ENCODE measurements at places on chromosomes 16 and 17. TPM values are rescaled to one million over a fixed set of nuclear protein-coding genes. Genes with fewer than 3 reads are reported as not detected.

DNA sequence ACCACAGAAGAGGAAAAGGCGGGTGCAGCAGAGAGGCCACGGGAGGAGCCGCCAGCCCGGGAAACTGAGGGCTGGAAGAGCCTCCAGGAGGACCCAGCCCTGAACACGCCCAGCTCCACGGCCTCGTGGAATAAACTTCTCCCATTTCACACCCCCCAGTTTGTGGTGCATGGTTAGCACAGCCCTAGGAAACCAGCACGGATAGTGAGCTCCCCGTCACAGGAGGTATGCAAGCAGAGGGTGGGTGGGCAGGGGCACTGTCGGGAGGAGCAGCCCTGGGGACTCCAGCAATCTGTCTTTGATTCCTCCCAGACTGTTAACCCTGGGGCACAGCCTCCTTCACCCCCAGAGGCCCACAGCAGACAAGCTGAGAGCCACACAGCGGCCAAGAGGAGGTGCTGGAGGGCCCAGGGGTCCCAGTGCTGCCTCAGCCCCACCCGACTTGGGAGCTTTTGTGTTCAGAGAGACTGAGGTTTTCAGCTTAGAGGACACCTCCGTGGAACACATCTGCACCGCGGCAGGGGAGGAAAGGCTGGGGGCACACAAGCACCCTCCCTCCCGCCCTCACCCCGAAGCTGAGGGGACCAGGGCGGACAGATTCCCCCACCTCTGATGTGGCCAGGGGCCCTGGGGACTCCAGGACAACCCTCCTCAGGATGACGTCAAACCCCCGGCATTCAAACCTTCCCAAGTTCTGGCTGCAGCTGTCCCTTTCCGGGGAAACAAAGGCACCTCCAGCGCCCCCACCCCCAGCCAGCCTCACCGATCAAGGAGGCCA lies 1.7 kb upstream of the IL17C start:
- DNase-seq: no peak

DNA sequence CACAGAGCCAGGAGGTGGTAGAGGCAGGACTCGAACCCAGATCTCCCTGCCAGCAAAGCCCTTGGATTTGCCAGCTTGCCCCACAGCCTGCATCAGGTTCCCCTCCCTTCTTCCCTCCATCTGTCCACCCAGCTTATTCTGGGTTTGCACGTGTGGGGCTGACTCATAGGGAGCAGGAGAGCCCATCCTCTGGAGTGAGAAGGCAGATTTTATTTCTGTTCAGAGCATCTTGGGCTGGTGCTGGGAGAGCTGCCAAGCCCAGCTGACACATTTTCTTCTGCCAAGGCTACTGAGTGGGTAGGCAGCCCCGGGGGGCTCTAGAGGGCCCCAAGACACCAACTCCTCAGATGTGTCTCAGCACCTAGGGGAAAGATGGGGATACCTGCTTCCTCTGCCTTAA lies 106.3 kb upstream of the CRHR1 start:
- DNase-seq: no peak

- DNase-seq: no peak
Measured at GRCh38 chr17:63722403-63722802, 19.2 kb downstream of the STRADA start.

- no peak for DNase-seq
Measured at GRCh38 chr17:67411397-67411796, 34.3 kb downstream of the PITPNC1 start.

- DNase-seq: no peak
Measured at GRCh38 chr17:1808644-1809043, 21.1 kb downstream of the SMYD4 start.

- no peak for DNase-seq
Measured at GRCh38 chr17:39092692-39093230, 58.7 kb downstream of the PLXDC1 start.

GRCh38 chr17:79844869-79845600 lies 5.8 kb upstream of the CBX4 start:
- DNase-seq: peak; percentile 62

GRCh38 chr17:73342050-73342522 lies 30.3 kb upstream of the CDC42EP4 start:
- peak; percentile 88 for DNase-seq

GRCh38 chr16:1781758-1782407 lies 488 bp downstream of the SPSB3 start:
- DNase-seq: peak; percentile 47

GRCh38 chr17:61461967-61462718 lies 9.9 kb downstream of the TBX4 start:
- DNase-seq: no peak

- no peak for DNase-seq
Measured at GRCh38 chr16:60907645-60908044, 1128.6 kb downstream of the CDH8 start.

DNA sequence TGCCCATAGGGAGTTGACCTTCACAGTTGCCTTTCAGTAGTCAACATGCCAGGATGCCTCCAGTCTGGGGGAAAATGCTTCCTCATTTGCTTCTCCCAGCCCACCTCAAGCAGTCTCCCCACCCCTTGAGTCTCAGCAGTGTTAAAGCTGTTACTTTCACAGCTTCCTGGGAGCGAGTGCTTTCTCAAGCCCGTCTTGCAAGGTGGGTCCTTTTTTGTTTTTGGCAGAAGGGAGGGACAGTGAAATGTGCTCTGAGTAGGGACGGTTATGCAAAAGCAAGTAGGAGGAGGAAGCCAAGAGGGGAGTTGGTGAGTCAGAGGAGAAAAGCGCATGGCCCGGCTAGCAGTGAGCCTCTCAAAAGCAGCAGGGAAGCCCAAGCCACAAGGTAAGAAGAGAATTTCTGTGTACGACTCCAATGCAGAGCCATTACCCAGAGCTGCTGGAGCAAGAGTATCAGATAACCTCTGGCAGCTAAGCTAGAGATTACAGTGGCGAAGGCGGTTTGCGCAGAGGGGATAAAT lies at the start of gene CHST4:
TSS of gene CHST4 (plus strand) at position 316 of the 521 bp plus-strand sequence. CDS start 10,252 bp downstream, outside the sequence.
- DNase-seq: no peak

DNA sequence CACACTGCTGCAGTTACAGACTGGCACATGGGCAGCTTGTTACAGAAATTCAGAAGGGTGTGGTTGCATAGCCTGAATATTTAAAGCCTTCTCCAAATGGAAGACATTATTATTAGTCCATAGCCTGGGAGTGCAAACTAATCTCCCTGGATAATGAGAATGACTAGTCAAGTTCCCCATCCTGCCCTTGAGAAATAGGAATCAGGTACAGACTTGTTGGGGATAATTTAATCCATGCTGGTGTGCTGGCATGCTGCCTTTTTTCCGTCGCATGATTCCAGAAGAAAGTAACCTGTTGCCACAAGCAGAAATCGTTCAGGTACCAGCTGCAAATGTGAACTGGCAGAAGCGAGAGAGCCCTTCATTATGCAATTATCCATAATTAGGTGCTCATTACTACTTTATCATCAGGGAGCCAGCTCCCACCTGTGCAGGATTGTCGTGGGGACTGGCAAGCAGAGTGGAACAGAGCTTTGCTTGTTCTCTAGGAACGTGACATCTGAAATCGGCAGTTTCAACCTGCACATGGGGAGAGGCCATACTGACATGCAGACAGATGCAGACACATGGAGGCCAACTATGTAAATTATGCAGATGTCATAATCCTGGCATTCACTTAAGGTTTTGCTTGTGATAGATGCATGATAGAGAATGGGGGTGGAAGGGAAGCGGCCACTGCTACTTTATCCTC lies 419.4 kb downstream of the PMP22 start:
- DNase-seq: no peak

DNA sequence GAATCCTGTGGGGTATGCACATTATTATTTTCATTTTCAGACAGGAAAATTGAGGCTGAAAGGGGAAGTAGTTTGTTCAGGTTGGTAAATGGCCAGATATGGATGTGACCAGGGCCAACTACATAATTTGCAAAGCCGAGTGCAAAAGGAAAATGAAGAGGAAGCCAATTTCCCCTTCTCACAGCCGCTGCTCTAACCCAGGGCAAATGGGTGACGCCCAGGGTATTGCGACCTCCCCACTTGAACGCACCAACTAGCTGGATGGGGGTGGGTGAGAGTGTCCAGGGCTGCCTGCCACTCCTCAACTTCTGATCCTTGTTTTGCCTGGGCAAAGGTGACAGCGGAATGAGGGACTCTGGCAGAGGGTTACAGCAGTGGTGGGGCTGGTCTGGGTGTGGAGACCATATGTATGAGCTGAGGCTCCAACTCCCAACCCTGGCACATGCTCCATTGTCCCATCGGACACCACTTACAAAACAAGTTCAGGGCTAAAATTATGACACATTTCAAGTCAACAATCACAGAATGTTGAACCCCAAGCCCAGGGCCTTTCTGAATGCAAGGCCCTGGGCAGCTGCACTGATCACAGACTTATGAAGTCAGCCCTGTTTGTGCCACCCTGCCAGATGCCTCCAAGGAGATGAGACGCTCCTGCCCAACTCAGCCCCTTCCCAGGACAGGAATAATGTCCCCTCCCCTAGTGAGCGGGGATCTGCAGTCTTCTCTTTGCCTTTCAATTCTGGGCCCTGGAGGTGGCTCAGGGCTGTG lies 1.7 kb downstream of the ANKRD40CL start:
- DNase-seq: no peak

DNA sequence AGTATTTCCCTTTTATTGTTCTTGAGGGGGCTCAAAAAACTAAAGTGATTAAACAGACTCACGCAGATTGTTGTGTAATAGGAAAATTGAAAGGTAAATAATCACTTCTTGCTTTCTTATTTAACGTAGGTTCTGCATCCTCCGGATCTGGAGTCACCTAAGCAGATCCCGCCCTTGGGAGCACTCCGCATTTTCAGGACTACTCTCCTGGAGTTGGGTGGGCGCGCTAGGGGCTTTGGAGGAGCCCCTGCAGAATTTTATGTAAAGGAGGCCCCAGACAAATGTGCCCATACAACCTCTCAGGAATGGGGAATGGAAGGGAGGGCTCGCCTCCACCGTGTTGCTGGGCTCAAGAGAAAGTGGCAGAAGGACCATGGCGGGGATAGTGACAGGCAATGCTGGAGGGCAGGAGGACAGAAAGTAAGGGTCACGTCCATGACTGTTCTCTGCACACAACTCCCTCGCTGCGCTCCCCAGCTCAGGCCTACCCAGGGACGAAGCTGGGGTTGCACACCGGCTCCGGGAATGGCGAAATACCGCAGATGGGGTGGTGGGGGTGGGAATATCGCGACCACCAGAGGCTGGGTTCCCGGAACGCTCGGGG lies 8.3 kb downstream of the MT2A start:
- no peak for DNase-seq

DNA sequence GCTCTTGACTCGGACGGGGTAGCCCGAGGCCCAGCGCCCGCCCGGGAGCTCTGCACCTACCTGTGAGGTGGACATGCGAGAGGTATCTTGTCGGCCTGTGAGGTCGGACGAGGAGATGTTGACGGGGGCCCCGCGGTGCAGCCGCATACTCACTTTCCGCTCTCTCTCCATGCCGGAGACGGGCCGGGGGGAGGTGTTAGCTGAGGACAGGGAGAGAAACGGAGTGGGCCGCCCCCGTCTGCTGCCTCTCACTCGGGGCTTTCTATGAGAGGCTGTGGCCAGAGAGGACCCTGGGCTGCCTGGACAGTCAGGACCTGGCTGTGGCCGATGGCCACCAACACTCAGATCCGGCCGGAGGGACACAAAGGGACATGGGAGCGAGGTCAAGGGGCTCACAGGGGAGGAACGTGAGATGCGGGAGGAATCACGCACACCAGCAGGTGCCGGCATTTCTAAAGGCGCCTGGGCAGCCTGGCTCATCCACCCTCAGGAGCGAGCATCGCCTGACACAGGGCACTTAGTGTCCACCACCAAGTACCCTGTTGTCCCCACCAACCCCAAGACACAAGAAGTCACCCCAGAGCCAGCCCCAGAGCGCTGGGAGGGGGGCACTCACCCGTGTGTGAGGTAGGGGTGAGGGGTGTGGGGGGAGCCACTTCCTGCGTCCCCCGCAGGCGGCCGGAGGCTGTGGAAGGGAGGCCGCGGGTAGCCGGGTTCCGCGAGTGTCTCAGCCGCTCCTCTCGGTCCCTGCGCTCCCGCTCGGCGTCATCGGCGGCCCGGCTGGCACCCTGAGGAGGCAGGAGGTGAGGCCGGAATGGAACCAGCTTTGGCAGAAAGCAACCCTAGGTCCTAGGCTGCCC lies 20.2 kb downstream of the SLC16A3 start:
- no peak for DNase-seq

Gene KRT31
- total RNA-seq: not detected

- DNase-seq: no peak
Measured at GRCh38 chr16:23410176-23410575, 42.8 kb downstream of the COG7 start.

Data from dermis blood vessel endothelial cell (primary cell).